Right hindlimb (tissue), 1 donor: ENCODE measurements at places on chromosomes 13 and 19.

GRCh38 chr13:35733827-35734226 lies 257.3 kb upstream of the MAB21L1 start:
- DNase-seq = no peak

- DNase-seq = no peak
Measured at GRCh38 chr19:4423416-4424126, 21.1 kb downstream of the CHAF1A start.

DNA sequence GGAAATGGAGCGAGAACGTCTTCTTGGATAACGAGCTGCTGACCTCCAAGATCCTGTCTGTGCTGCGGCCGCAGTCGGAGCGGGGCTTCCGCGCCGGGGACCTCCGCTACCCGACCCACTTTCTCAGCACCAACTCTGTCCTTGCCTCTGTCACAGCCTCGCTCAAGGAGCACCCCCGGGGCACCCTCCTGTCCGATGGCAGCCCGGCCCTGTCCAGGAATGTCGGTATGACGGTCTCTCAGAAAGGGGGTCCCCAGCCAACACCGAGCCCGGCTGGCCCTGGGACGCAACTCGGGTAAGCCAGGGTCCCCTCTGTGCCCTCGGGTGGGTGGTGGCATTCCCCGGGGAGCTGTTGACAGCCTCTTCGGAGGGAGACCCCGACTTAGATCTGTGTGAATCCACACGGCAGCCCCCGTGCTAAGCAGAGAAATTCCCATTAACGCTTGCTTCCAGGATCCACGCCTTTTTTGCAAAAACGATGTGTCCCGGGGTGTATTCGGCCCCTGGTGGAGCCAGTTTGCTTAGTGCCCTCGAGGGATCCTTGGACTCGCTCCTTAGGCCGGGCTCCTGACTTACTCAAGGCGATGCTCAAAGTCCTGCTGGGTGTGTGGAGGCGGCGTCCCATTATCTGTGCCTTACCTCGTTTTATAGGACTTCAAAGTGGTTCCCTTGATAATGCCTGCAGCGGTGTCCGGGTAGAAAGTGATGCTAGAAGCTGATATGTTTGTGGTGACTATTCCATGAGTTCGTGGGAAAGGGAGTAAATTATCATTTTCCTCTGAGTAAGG lies 48.5 kb downstream of the PEX11G start:
- DNase-seq = no peak

- no peak for DNase-seq
Measured at GRCh38 chr13:39777021-39777420, 121.6 kb downstream of the COG6 start.
